Lung microvascular endothelial cell (primary cell): ENCODE measurements at places on chromosomes 1 and 21.

GRCh38 chr21:40662889-40663288 is 184.1 kb downstream of the DSCAM start:
- no peak for DNase-seq

DNA sequence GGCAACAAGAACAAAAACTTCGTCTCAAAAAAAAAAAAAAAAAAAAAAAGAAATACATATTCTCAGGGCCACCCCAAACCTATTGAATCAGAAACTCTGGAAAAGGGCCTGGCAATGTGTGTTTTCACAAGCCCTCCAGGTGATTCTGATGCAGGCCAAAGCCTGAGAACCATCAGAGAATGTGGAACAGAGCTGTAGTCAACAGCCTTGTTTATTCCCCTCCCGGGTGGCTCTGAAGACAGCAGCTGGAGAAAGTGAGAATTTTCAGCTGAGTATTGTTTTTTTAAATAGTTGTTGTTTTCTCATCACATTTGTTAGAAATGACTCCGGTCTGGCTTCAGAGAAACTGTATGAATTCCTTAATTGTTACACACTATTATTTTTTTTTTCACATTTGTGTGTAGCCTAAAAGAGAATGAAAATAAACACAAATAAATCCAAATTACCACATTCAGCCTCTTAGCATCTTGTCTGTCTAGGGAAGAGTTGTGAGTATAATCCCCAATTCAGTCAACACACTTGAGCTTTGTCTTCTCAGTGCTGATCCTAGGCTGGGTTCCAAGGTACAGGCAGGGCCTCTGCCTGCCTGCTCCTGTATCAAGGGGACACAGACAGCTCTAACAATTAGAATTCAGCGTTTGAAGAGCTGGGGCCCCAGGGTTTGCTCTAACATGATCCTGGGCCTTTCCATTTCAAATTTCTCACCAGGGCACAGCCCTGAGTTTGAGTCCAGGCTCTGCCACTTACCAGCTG is 6.6 kb upstream of the AZIN2 start:
- DNase-seq, result no peak

DNA sequence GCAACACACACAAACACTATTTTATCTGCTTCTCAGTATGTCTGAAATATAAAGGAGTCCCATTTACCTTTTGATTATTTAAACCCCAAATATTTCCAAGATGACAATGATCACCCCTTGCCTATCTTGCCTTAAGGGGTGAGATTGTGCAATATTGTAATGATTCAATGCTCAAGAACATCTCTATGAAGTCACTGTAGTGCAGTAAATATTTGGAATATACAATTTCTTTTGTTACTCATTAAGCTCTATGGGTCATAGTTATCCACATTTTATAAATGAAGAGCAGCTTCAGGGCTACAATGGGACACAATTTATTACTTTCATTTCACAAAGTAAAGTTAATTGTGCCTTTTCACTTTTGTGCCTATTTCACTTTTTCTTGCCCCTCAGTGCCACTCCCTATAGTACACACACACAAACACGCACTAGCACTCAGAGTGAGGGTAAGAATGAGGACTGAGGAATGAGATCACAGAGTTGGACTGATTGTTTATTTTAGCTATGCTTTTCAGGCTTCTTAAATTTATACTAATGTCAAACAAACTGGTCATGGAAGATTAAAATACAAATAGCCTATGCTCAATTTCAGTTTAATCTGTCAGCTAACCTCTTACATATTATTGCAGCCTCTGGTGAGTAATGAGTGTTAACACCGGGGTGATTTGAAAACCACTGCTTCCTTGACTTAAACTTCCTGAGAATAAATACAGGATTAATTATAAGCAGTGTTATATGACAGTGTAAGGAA is 521.0 kb upstream of the B3GALT2 start:
- no peak for DNase-seq

GRCh38 chr1:162886705-162887104 is 25.7 kb upstream of the CCDC190 start:
- DNase-seq, result no peak

- DNase-seq, result no peak
Observed at GRCh38 chr1:52748119-52748518, 21.9 kb downstream of the ZYG11B start.

GRCh38 chr1:186225096-186225495 is 150.0 kb downstream of the TPR start:
- no peak for DNase-seq

DNA sequence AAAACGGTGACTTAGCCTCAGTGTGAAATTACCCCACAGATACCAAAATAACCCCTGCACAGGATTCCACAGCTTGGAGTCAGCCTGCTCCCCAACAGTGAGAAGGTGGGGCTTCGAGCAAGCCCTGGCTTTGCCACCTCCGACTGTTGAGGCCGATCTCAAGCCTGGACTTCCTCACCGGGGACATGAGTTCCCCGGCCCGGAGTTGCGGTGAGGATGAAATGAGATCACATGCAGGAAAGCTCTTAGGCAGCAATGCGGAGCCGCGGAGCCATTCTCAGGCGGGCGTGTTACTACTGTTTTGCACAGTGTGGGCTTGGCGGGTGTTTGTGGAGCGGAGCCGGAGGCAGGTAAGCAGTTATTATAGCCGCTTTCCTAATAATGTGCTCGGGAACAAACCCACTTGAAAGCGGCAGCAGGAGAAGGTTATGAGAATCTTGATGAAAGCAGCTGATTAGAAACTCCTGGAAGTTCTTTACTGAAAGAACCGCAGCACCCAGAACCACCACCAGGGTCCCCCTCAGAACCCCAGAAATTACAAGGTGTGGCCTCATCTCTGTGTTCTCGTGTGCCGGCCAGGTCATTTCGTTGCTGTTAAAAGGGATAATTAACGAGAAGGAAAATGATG is 3.9 kb upstream of the CLSTN1 start:
- no peak for DNase-seq

- DNase-seq, result no peak
Observed at GRCh38 chr1:43509740-43510375, 20.8 kb upstream of the PTPRF start.

GRCh38 chr1:221302810-221303209 is 423.6 kb downstream of the HLX start:
- no peak for DNase-seq

GRCh38 chr1:206534552-206534951 is 27.2 kb downstream of the RASSF5 start:
- DNase-seq, result no peak

GRCh38 chr1:21565285-21565684 is 56.1 kb downstream of the ALPL start:
- no peak for DNase-seq

- no peak for DNase-seq
Observed at GRCh38 chr21:35019631-35020032, 29.5 kb downstream of the RUNX1 start.

DNA sequence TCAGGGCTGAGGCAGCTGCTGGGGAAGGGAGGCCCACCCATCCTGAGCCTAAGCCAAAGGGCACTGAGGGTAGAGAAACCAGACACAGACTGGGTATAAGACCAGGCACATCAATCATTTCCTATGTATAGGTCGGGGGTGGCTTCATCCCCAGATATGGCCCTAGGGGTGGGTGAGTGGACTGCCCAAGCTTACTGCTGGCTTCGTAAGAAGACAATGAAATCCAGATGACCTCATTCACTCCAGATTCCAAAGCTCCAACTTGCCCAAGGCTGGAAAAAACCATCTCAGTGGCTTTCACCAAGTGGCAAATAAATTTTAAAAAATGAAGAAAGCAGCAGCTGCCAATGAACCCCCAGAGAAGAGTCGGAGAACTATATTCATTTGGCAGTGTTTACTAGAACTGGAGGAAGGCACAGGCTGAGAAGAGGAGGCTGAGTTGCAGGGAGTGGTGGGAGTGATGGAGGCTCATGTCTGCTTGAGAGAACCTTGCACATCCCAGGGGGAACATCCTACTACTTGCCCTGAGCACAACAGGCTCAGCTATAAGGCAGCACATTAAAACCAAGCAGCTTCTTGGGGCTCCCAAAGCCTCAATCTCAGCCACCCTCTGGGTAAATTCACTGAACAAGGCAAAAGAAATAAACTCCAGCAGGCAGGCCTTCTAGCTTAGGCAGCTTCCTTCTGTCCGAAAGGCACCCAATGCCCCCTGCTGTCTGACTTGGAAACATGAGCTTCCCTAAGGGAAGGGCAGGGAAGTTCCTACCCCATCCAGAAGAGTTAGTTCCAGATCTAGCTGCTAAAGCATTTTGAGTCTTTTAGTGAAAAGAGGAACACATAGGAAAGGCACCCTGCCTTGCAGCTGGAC is 14.1 kb downstream of the PEA15 start:
- DNase-seq, result peak; percentile 81

DNA sequence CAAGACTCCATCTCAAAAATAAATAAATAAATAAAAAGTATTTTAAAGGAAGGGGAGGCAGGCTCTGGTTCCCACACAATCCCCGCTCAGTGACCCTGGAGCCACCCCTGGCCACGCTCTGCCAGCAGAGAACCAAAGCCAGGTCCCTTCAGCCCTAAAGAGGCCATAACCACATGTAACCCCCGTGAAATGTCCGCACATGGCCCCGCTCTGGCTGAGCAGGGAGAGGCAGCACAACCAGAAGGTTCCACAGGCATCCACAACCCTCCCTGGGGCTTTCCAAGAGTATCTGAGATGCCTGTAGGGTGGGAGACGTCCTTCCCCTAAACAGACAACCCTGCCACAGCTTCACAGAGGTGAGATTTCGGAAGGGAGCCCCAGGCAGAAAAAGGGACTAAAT is 1.4 kb upstream of the ARF1 start:
- DNase-seq, result no peak

GRCh38 chr1:118898712-118899111 is 89.4 kb downstream of the TBX15 start:
- DNase-seq, result no peak

DNA sequence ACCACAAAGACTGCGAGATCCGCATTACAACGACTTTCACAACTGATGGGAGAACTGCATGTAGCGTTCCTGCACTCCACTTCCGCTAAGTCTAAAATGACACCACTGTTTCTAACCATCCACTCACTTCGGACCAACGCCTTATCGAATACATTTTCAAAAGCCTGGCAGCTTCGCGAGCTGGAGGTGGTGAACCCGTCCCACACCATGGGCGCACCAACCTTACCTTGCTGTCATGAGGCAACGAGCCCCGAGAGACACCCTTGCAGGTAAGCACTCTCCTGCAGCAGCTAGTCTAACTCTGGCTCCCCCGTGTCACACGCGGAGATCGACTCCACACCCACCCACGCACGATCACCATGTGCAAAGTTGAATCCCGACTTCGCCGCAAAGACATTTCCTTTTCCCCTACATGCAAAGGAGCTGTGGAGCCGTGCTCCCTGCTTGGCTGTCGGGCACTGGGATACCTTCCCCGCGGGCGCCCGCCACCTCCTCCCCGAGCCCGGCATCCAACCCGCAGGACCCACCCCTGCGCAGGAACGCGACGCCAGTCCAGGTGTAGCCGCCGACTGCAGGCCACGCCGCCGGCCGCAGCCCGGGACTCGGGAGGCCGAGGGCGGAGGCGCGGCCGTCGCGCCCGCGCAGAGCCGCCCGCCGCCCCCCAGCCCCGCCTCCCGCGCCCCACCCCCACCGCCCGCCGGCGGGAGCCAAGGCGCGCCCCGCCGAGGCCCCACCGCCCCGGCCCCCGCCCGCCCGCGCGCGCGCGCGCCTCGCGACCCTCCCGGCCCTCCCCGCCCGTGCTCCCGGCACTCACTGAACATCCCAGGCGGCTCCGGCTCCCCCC is 629 bp downstream of the TAF5L start:
- peak; percentile 38 for DNase-seq

DNA sequence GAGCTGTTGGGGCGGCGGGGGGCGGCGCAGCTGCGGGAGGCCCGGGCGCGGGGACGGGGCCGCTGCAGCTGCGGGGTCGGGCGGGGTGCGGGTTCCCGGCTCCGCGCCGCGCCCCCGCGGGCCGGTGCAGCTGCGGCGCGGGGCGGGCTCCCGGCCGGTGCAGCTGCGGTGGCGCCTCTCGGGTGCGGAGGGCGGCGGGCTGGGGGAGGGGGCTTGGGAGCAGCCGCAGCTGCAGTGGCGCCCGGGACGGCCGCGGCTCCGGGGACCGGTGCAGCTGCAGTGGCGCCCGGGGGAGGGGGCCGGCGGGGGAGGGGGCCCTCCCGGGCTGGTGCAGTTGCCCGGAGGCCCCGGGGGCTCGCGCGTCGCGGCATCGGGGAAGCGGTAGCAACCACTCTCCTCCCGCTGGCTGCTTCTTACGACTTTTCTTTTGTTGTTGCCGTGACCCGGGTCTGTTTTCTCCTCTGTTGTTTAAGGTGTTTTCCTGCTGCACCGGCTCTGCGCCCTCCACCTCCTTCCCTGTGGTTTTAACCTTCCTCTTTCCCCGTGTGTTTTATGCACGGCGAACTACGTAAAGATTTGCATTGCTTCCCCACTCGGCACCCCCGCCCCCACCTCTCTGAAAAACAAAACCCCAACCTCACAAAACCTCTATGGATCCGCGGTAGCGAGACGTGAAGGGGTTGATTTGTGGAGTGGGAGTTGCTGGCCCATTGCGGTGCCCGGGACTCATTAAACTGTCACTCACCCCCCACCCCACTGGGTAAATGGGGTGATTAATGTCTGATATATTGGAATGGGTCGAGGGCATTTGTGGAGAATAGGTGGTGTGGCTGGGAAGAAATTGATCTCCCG is 1.7 kb upstream of the ZBTB18 start:
- peak; percentile 35 for DNase-seq

- DNase-seq, result no peak
Observed at GRCh38 chr21:44952116-44952928, 12.5 kb downstream of the SLX9 start.

DNA sequence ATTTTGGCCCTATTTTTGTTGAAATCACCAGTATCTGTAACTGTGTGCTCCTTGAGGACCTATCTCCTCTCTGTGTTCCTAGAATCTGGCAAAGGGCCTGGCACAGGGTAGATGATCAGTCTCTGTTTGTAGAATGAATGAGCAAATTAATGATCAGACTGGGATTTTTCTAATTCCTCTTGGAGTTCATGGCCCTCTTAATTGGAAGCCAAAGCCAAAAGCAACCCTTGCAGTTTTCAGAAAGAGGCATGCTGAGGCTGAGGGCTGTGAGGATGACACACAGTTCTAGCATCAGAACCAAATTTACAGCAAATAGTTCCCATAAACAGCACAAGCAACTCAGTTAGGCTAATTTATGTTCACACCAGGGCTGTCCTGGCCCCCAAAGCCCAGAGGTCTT is 111.1 kb upstream of the BEND5 start:
- DNase-seq, result no peak

DNA sequence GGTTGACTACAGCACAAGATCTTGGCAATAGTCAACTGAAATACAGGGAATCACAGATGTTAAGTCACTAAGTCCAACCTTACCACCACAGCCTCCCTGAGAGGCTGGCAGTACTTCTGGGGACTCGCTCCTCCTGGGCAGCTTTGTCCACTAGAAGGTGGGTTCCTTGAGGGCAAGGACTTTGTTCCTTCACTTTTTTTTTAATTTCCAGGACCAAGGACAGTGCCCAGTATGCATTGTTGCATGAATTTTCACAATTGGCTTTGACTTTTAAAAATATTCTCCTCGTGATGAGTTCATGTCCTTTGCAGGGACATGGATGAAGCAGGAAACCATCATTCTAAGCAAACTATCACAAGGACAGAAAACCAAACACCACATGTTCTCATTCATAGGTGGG is 96.7 kb upstream of the IGSF21 start:
- no peak for DNase-seq
